MV-4-11 (cell line): ENCODE measurements at places on chromosomes 5 and 9.

DNA sequence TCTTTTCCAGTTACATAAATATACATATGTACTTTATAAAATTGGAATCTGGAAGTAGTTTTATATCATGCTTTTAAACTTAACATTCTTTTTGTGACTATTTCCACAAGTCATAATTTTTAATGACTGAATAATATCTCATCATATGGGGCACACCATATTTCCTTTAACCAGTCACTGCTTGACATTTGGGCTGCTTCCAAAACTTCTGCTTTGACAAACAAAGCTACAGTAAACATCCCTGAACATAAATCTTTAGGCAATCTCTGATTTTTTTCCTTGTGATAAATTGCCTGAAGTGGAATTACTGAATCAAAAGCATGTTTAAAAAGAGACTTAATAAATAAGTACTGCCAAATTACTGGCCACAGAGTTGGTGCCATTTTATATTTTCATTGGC, 178.0 kb downstream of the FSTL4 start:
- DNase-seq = no peak

- DNase-seq = no peak
These were observed 8.8 kb upstream of the RIOK2 start for GRCh38 chr5:97191893-97192292.

DNA sequence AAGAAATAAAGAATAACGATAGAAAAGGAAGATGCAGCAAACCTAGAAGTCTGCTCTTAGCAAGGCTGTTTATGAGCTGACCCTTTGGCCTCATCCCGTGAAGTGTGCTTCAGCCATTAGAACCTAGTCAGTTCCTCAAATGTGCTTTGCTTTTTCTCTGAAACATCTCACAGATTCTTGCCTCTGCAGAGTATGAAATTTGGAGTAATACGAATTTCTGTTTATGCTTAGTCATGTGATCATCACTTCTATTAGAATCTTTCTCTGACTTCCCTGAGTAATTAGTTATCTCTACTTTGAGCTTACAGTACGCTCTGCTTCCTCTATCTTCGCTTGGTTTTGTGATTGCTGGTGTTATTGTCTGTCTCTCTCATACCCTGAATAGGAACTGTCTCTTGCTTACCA, 11.3 kb downstream of the CYSTM1 start:
- DNase-seq = peak; percentile 52

- DNase-seq = no peak
These were observed 1.4 kb downstream of the RASGEF1C start for GRCh38 chr5:180207593-180207992.

DNA sequence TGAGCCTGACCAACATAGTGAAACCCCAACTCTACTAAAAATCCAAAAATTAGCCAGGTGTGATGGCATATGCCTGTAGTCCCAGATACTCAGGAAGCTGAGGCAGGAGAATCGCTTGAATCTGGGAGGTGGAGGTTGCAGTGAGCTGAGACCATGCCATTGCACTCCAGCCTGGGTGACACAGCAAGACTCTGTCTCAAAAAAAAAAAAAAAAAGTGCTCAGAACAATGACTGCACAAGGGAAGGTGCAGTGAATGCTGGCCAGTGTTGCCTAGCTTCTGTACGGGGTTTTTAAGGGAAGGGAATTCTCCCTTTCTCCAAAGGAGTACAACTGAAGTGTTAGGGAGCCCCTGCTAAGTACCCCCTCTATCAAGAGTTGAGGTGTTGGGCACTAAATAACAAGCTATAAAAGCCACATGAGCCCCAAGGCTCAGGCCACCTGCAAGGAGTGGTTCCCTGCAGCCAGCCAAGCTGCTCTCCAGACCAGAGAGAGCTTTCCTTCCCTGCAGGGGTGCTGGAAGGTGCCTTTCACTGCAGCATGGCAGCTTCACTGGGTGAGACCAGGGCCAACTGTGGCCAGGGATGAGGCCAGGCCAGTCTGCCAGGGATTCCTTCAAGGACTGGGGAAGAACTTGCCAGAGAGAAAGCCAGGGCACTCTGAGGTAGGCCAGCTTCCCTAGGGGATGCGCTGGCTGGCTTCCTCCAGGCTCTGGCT, 14.8 kb downstream of the GADD45G start:
- no peak for DNase-seq

- no peak for DNase-seq
These were observed 171.7 kb downstream of the C9orf152 start for GRCh38 chr9:110036286-110036685.

DNA sequence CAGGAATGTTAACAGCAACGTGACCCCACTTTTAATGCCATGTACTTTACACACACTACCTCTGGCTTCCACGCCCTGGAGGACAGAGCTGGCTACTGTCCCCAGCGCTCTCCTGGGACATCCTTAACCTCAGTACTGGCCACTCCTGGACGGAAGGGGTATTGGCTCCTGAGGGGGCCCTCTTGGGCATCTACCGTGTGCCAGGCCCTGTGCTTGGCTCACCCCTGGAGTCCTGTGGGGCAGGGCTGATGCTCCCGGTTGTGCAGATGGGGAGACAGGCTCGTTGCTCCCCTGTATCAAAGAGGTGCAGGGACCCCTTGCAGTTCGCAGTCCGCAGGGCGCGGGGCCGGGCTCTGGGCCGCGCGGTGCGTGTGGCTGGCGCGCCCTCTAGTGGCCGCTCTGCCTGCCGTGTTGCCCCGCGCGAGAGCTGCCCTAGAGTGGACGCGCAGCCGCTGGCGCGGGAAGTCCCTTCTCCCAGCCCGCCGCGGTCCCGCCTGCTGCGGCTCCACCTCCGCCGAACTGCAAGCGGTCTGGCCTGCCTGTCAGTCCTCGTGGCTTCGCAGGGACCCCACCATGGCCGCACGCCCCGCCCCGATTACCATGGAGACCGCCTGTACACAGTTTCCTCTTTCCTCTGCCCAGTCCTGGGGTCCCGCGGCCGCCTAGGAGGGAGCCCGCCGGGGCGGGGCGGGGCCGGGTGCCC, at the start of gene WDR38:
Gene WDR38, plus strand, starts transcription at position 632 of the 703 bp plus-strand sequence. CDS start 72 bp downstream, outside the sequence.
- peak; percentile 55 for DNase-seq

DNA sequence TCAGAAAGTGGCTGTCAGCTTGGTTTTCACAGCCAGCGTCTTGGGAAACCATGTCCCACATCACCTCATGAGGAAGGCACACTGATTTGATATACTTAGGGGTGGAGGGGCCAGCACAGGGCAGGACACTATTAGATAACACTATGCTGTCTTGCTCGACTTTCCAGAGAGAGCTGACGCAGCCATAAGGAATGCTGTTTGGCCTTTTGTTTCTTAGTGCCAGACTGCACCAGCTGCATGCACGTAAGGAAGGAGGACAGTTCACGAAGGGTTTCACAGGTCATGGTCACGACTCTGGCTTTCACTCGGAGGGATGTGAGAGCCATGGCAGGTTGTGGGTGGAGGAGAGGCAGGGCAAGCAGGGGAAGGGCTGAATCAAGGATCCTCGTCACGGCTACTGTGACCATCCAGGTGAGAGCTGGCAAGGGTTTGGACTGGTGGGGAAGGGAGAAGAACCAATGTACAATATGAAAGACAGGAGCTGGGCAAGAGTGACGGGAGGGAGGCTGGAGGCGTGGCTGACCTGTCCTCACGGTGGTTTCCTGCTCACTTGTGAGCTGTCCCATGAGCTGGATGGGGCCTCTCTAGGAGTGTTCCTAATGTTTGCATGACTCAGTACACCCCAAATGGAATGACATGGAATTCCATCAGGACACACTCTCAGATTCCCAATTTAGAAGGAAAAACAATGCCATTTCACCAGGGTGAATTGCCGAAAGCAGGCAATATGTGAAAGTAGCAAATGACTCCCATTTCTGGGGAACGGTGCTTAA, 61.7 kb downstream of the OTULIN start:
- no peak for DNase-seq

DNA sequence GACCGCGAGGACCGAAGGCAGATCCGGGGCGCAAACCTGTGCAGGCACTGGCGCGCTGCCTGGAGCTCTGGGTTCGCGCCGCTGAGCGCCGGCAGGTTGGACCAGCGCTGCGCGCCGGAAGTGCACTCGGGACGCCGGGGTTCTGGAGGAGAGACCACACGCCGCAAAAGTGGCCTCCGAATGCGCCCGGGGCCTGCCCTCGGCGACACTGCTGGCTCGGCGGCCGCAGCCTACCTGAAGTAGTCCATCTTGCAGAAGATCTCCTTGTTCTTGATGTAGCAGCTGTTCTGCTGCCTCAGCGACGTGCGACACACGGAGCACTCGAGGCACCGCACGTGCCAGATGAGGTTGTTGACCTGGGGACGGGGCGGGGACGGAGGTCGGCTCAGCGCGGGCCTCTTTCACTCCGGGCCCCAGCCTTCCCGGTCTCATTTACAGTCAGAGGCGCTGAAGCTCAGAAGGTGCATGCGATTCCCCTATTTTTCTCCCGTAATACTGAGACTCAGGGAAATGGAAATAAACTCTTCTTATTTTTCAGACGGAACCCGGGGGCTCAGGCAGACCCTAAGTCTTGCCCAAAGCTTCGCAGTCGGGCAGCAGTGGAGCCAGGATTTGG, 2.5 kb downstream of the LHX6 start:
- DNase-seq = no peak

- DNase-seq = no peak
These were observed 234.6 kb downstream of the CACNA1B start for GRCh38 chr9:138112090-138112748.

- no peak for DNase-seq
These were observed 33.6 kb downstream of the SNX30 start for GRCh38 chr9:112784020-112784785.

GRCh38 chr5:125002727-125003598, 256.5 kb upstream of the ZNF608 start:
- peak; percentile 59 for DNase-seq

DNA sequence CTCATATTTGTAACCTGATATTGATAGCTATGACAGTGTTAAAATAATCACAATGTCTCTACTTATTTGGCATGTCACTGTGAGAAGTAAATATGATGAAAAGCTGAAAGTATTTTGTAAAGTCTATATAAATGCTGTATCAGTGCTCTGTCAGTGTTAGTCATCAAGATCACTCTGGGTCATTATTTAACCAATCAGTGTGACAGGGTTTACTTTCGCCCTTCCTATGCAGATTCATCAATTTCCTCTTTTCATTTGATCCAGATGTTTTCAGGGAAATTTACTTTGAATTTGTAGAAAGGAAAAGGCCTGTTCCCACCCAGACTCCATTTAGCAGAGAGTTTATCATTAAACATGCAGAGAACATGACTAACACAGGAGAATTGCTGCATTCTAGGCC, 9.9 kb upstream of the PCSK5 start:
- DNase-seq = no peak

- no peak for DNase-seq
These were observed 72.2 kb downstream of the MED27 start for GRCh38 chr9:132007371-132008025.

GRCh38 chr9:129497005-129497812, 123.7 kb downstream of the C9orf50 start:
- DNase-seq = no peak

DNA sequence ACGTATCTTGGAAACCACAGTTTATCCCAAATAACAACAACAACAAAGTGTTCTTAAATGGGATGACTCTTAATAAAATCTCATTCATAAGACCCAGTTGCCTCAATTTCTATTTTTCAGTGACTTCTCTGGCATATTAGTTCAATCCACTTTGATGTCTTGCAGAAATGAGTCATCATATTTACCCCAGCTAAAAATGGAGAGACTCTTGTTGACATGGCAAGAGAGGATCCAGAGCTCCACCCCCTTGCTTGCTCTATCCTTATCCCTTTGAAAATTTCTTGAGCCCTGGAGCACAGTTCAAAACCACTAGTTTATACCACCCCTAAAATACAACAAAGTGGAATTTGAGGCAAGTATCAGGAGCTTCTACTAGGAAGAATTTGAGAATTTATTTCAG, 20.8 kb downstream of the VCAN start:
- DNase-seq = no peak

DNA sequence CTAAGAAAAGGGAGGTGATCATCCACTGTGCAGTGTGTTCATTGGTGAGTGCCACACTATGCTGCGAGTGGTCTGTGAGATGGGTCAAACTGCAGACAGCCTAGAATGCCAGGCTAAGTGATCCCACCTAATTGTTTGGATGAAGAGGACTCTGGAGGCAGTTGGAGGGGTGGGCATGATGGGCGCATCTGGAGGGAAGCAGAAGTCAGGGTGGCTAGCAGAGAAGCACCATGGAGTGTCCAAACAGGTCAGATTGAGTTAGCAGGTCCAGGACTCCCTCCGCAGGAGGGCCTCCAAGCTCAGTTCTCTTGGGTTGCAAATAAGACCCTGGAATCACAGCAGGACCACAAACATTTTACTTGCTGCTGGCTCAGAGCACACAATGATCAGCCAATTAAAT, 19.9 kb upstream of the ANGPTL2 start:
- DNase-seq = no peak
